ENCODE measurements at places on chromosomes 3 and 15.

GRCh38 chr15:48393645-48394506 lies 62.6 kb downstream of the DUT start:
- no peak for DNase-seq

DNA sequence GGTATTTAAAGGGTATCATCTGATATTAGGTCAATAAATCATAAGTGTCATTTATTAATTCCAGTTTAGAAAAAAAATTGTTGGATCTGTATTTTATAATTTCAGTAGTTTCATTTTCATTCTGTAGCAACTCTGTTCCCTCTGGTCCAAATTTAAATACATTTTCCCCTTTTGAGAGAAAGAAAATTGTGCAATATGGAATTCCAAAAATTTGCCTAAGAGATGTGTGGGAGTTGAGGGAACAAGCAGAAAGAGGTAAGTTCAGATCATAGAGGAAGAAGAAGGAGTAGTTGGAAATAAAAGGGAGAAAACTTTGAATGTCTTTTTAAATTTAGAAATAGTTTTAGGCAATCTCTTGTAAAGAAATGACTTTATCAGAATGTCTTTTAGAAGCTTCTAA lies 48.9 kb upstream of the MME start:
- DNase-seq: no peak

DNA sequence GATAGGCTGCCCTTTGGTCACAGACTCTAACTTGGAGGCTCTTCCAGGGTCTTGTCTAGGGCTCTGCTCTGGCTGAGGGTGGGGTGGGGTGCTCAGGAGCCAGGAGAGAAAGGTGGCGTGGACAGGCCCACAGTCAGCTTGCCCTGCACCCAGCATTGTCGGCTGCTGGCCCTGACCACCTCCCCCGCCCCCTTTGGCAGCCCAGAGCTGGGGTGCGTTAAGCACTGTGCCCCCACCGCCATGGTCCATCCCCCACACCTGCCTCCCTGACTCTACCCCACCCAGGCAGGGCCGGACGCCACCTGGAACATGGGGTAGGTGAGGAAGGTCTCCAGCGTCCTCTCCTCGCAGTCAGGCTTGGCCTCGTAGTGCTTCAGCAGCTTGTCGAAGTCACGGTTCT lies 58.8 kb downstream of the RASGRF1 start:
- DNase-seq: no peak

DNA sequence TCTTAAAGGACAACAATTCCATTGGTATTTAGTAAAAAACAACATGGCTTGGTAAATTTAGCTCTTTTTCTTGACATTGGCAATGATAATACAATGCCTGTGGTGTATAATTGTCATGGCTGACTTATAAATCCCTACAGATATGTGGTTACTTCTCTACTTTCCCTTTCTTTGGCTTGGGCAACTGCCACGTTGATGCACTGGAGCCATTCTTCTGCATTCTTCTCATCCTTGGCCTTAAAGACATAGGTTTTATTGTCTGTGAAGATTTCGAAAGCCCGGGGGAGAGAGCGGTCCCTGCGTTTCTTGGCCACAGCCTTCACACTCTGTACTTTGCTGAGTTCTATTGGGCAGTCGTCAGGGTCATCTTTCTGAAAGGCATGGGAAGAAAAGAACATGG lies 101.1 kb upstream of the CCNL1 start:
- no peak for DNase-seq

GRCh38 chr3:153026026-153026425 lies 136.0 kb upstream of the RAP2B start:
- no peak for DNase-seq

GRCh38 chr3:177035676-177036075 lies 161.6 kb downstream of the TBL1XR1 start:
- DNase-seq: no peak

- no peak for DNase-seq
Observed at GRCh38 chr15:84797801-84798200, 19.4 kb upstream of the ALPK3 start.

DNA sequence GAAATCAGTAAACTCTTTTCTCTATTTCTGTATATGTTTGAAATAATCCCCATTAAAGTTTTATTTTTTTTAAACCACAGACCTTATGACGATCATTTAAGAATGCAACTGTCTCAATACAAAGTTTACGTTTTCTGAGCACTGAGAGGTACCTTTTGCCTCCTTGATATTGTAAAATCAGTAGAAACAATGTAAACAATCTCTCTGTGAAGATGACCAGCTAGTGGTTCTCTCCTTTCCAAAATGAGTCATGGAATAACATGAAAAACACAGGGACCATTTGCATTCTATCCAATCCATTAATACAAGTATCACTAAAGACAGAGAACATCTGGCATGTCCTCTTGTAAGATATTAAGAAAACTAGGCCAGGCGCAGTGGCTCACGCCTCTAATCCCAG lies 48.8 kb downstream of the RAD18 start:
- no peak for DNase-seq

DNA sequence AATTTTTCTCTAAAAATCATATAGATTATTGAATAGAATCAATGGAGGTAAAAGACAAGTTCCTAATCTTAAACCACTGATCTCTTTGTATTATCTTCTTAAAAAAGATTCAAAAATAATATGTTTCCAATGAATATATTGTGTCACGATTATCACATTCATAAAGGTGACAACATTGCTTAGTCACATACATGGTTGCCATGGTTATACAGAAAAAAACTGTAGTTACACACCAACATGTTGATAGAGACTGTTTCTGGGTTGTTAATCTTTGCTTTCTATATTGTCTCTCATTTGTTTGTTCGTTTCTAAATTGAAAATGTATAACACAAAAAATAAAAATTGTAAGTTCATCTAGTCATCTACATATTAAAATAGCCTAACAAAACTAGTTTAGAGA lies 376.0 kb upstream of the ALCAM start:
- DNase-seq: no peak
